ELF-1 (cell line): ENCODE measurements at places on chromosomes 4 and X.

DNA sequence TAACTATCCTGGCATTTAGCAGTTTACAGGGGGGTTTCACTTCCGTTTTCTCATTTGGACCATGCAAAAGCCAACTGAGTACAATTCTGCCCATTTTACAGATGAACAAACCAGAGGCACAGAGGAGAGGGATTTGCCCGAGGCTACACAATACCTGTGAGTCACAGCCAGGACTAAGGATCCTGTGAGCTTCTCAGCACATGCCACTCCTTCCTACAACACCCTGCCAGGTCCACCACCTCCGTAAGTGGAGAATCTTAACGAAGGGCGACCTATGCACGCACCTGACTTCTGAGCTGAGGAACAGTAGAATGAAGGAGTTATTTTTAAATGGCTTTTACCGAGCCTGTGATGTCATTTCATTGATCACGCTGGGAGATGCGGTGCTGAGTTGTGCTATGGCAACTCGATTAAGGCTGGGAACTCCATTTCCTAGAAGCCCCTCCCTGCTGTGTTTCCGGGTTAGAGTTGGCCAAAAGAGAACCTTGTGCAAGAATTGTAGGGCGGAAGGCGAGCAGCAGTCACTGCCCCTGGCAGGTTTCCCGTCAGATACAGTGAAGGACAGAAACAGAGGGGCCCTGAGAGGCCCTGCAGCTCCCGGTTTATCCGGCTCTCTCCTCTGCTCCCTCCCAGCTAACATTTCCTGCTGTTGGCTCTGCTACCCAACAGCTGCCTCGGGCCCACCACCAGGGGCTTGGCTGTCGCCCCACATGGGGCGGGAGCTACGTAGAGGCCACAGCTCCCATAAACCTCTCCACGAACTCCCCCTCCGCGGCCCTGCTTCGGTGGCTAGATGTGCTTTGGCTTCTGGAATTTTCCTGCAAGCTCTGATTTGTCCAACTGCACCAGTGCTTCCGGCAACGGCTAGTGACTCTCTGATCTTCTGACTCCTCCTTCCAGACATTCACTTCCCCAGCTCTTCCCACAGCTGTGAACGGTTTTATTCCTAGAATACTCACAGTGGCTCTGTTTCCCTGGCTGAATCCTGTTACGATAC is 75.1 kb upstream of the USP9X start:
- DNase-seq = peak; percentile 88

DNA sequence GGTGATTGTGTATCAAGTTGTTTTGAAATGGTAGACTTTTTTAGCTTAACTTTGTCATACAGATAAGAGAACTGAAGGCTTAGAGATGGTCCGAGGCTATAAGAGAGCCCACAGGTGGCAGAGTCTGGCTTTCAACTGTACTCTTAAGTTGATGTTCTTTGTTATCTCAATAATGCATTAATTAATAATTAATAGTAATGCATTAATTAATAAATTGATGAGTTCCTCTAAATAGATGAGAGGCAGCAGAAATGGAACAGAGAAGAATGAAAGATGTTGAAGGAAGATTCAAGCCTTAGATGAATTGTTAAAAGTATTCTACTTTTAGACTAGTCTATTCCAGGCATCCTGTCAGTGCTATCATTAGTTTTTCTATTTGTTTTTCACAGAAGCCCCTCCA is 22.4 kb downstream of the NUDT9 start:
- DNase-seq = no peak

DNA sequence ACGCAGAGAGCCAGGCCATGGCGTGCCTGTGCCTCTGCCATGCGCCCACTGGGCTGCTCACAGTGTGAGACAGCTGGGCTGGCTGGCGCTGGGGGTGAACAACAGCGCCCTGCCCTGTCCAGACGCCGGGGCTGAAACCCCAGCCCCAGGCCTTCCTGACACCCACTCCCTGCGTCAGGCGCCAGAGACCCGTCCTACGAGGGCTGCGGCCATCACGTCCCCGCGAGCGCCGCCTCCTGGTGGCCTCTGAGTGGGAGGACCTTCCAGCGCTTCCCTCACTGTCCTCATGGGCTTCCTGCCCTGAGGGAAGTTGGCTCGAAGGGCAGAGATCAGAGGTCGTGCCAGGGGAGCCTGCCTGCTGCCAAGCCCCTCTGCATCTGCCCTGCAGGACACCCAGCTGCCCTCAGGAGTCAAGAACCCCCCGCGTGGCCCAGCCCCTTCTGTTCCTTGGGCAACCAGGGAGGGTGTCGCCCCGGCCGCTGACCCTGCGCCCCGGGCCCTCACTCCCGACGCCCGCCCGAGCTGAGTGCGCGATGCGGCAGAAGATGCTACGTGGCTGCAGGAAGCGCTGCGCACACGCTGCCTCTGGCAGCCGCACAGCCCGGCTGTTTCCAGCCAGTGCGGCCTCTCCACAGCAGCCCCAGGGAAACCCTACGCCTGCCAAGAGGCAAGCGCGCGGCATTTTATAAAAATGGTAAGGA is 16.2 kb downstream of the NELFA start:
- DNase-seq = peak; percentile 77

GRCh38 chr4:55318175-55319129 is 27.6 kb upstream of the SRD5A3 start:
- DNase-seq = no peak

DNA sequence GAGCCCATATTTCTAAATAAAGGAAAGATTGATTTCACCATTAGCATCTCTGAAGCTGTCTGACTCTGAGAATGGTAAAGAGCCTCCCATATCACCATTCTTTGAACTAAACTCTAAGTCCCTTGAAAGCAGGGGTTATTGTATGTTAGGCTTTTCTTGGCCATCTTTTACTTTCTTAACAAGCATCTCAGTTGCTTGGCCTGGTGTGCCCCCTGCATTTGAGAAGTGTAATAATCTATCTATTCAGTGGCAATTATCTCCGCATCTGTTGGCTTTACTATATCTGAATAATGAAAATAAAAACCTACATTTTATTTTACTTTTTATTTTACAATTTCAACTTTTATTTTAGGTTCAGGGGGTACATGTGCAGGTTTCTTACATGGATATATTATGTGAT is 128.3 kb upstream of the ARMCX2 start:
- no peak for DNase-seq

- DNase-seq = no peak
Observed at GRCh38 chr4:151939670-151940069, 178.9 kb upstream of the GATB start.

GRCh38 chr4:145829629-145830395 is 108.8 kb downstream of the ZNF827 start:
- no peak for DNase-seq

- DNase-seq = peak; percentile 53
Observed at GRCh38 chrX:39445336-39445735, 644.1 kb downstream of the MID1IP1 start.

GRCh38 chrX:84339507-84340364 is 151.7 kb upstream of the RPS6KA6 start:
- DNase-seq = no peak

DNA sequence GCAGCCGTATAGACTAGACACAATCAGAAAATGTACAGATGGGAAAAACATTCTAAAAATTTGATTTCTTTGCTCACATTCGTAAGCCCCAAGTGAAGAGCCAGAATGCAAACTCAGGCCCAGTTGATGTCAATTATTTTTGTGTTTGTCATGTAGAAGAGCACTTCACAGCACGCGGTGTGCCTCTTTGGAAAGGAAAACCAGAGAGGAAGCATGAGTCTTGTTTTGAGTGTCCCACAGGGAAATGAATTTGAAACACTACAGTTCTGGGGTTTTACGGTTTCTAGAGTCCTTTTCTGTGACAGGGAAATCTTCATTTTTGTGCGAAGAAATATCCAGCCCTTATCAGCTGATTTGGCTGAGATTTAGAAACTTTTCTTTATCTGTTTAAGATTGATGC is 554.6 kb upstream of the BOD1L1 start:
- DNase-seq = no peak

GRCh38 chrX:129239371-129239770 is 283.9 kb downstream of the SMARCA1 start:
- DNase-seq = no peak

DNA sequence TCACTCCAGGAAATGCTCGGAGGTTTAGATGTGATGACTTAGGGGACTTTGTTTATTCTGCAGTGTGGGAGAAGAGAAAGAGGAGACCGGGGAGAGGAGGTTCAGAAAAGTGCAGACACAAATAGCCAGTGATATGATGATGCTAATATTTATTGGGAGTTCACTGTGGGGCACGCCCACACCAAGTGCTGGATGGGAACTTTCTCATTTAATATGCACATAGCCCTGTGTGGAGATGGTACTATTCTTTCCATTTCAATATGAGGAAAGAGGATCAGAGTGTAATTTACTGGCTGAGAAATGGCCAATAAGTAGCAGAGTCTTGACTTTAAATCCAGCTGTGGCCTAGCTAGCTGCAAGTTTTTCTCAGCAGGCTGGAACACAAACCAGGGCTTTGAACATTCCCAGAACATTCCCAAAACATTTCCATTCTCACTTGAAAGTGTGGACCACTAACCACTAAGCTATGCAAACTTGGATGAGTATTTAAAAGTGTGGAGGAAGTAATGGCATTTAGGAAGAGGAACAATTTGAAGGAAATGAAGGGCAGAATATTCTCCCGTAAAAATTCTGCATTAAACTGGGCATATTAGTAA is 231.7 kb downstream of the HS3ST1 start:
- DNase-seq = peak; percentile 8

DNA sequence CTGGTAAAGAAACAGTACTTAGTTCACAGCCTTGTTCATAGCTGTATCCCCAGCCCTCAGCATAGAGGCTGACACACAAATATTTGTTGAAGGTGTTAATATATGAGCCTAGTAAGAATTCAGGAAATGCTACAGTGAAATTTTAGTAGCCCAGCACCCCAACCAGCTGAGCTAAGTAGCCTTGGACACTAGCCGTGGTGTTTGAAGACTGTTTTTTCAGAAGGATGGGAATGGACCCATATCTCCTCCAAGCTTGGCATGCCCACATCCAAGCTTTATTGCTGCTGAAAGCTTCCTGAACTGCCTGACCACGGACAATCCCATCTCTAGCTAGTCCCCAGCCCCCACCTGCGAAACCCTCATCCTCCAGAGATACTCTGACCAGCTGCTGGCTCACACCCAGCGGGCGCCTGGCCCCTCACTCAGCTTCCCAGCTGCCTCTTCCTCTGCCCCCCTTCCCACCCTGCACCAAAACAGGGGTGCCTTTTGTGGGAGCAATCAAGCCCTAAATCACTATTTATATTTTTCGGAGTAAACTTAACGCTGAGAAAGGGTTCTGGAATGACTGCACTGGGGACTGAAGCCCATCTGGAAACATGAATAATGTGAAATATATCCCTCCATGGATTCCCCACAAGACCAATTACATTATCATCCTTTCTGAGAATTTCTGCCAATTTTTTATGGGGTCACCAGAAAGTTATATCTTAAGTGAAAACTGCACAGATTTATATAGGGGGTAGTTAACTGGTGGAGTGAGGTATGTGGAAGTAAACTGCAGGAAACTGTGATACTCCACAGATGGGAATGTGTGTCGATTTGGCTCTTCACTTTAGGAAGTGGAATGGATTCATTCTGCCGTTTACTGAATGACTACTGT is 41.1 kb upstream of the CBR4 start:
- no peak for DNase-seq

DNA sequence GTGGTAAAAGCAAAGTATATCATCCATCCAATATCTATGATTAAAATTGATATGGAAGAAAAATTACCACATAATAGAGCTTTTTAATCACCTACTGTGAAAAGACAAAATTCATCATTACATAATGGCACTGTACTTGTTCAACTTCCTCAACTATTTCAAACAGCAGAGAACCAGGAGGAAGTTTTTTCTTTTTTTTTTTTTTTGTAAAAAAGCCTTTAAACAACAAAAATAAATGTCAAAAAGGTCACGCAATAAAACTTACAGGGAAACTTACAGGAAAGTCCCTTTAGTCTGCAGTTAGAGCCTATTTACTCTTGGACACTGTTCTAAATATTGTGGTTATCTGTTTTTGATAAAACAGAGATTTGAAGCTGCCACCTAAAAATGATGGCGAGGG is 4.8 kb downstream of the PDGFC start:
- DNase-seq = no peak

- no peak for DNase-seq
Observed at GRCh38 chr4:56185901-56186300, 201.4 kb downstream of the AASDH start.

GRCh38 chr4:174137698-174138097 is 145.8 kb downstream of the FBXO8 start:
- no peak for DNase-seq

- no peak for DNase-seq
Observed at GRCh38 chr4:186104890-186105646, 564 bp downstream of the FAM149A start.

DNA sequence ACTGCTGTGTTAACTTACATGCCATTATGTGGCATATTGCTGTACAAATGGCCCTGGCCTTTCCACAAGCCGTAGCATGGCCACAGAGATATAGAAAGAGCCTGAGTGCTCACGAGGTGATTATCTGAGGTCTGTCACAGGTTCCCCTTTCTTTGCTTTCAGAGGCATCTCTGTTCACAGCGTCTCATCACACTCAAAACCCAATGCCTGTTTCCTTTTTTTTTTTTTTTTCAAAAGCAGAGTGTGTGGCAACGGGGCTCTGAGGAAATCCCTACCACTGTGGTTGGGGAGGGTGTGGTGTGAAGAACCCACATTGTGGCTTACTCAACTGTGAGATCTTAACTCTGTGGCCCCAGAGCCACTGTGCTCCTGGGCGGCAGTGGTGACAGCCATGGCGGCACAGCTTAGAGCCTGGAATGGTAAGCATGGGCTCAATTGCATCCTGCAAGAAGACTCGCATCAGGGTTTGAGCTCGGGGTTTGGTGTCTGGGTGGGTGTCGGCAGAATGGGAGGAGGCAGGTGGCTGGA is 30.8 kb downstream of the RTL5 start:
- no peak for DNase-seq

GRCh38 chr4:81426770-81427289 is 44.9 kb downstream of the RASGEF1B start:
- no peak for DNase-seq

- no peak for DNase-seq
Observed at GRCh38 chrX:132426695-132427281, 62.0 kb downstream of the MBNL3 start.

- no peak for DNase-seq
Observed at GRCh38 chr4:86685401-86685800, 91.3 kb downstream of the PTPN13 start.

- no peak for DNase-seq
Observed at GRCh38 chr4:39435659-39436563, 22.8 kb downstream of the RPL9 start.

GRCh38 chr4:52641854-52642563 is 17.1 kb downstream of the USP46 start:
- DNase-seq = no peak

DNA sequence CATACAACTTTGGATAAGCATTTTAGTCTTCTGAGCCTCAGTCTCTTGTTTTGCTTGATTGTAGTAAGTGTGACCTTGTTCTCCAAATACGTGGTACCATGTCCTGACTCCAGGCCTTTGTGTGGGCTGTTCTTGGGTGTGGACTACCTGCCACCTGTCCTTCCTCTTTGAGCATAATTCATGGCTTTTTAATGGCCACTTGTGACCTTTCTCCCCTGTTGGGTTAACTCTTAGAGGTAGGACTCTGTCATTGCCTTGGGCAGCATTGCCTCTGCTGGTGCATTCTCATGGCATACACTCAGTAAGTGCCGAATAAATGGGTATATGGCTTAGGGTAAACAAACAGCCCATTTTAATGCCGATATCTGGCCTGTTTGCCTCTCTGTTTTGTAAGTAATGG is 3.0 kb downstream of the NSD2 start:
- DNase-seq = peak; percentile 42

- no peak for DNase-seq
Observed at GRCh38 chr4:39637221-39637585, 1.5 kb downstream of the SMIM14 start.

- no peak for DNase-seq
Observed at GRCh38 chr4:150962245-150962644, 52.8 kb downstream of the LRBA start.
